Stimulated activated CD4-positive, alpha-beta T cell treated with anti-CD3 and anti-CD28 coated beads, Interleukin-1b, Interleukin-23, amount 100 ng/mL, for 1 hour (primary cell): ENCODE measurements at places on chromosomes 2 and 18.

DNA sequence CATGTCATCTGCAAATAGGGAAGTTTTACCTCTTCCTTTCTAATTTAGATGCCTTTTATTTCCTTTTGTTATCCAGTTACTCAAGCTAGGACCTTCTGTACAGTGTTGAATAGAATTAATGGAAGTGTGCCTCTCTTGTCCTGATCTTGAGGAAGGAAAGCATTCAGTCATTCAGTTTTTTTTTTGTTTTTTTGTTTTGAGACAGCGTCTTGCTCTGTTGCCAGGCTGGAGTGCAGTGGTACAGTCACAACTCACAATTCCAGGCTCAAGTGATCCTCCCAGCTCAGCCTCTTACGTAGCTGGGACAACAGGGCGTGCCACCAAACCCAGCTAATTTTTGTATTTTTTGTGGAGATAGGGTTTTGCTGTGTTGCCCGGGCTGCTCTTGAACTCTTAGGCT lies 203.9 kb upstream of the ALPP start:
- DNase-seq = no peak

DNA sequence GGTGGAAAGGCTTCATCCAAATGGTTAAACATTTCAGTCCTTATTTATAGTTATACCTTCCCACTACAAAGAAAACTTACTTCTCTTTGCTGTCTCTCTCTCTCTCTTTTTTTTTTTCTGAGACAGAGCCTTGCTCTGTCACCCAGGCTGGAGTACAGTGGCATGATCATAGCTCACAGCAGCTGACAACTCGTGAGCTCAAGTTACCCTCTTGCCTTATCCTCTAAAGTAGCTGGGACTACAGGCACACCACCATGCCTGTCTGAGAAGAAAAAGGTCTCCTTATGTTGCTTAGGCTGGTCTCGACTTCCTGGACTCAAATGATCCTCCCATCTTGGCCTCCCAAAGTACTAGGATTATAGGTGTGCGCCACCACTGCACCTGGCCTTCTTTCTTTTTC lies 32.3 kb upstream of the OLA1 start:
- no peak for DNase-seq

- no peak for DNase-seq
These were observed at the start of gene CYS1 for GRCh38 chr2:10079870-10080535. Gene CYS1, minus strand, starts transcription at chr2:10080411. Its CDS starts 188 bp downstream, at chr2:10080223.

DNA sequence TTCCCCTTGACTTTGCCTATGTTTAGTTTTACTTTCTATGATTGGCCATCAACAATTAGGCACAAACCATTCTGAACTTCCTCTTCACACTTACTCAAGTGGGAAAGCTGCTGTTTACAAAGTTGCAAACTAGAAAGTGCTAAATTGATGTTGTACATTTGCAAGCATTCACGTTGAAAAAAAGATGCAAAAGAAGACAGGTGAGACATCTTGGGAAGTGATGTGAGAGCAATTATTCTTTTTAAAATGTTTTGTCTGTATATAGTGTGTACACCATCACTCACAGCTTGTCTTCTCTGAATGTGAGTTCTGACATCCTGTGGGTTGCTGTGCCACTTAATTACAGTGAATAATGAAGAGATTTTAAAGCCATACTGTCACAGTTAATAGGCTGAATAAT lies 874.1 kb upstream of the LRATD1 start:
- DNase-seq = no peak

- DNase-seq = no peak
These were observed 2.7 kb downstream of the YPEL5 start for GRCh38 chr2:30149513-30149912.

- no peak for DNase-seq
These were observed 11.3 kb downstream of the TMEM247 start for GRCh38 chr2:46490521-46491141.

- DNase-seq = no peak
These were observed 1646.8 kb upstream of the TMEFF2 start for GRCh38 chr2:193841384-193842150.

DNA sequence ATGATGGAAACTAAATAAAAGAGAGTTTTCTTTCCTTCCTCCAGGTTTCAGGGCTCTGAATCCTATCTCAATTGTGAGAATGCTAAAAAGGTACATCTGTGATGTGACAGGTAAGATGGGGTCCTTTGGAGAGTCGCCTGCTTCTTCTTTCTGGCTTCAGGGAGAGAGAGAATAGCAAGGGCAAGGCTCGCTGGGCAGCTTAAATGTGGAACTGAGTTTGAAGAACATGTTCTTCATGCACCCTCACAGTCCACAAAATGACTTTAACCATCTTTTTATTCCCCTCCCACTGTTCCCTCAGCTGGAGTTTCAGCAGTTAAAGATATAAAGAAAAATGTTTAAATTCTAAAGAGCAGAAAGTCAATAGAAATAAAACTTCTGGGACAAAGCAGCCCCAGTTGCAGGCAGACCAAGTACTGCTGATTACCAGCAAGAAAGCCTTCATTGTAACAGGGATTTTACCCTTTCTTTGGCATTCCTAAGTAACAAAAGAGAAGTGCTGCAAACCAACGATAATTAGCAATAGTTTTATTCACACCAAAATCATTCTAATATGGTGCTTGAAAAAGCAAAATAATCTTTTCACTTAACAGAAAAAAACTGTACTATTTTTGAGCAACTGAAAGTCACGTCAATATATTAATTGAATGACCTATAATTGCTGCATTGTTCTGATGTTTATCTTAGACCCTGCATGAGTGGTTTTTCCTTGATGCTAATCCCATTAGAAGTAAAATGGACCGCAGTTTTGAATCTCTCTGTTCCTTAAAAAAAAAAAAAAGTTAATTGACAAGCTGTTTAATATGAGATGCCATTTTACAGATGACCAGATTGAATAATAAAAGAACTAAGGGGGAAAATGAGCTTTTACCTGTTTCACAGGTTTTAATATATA lies 61.5 kb downstream of the LRP2 start:
- DNase-seq = no peak

GRCh38 chr18:7479756-7480155 lies 87.4 kb upstream of the PTPRM start:
- DNase-seq = no peak

DNA sequence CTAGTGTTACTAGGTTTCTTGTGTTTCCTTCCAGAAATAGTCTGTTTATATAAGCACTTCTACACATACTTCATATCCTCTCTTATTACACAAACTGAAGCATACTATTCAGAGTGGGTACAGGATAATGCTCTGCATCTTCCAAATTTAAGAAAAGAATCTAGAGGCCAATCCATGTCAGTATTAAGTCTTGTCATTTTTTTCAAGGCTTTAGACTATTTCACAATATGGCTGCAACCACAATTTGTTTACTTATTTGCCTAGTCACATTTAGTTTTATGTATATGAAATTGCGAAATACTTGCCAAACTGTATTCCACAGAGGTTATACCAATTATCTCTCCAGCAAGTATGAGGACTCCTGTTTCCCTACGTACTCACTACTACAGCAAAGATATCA lies 27.9 kb downstream of the IWS1 start:
- no peak for DNase-seq

- no peak for DNase-seq
These were observed 166.2 kb downstream of the FTCDNL1 start for GRCh38 chr2:199684832-199685231.

DNA sequence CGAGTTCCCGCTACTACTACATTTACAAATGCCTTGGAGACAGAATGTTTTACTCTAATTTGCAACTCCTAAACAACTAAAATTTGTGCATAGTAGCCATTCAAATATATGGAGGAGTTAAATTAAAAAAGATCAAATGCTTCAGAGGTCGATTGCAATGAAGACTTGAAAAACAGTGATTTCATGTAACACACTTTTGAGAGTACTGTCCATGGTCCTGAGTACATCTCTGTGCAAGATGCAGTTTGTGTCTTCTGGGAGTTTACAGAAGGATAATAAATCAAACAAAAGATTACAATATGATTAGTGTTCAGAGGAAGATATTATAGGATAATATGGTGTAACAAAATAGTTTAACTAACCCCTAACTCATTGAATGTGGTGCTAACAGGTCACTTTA lies 894.7 kb downstream of the TMEM182 start:
- DNase-seq = no peak

DNA sequence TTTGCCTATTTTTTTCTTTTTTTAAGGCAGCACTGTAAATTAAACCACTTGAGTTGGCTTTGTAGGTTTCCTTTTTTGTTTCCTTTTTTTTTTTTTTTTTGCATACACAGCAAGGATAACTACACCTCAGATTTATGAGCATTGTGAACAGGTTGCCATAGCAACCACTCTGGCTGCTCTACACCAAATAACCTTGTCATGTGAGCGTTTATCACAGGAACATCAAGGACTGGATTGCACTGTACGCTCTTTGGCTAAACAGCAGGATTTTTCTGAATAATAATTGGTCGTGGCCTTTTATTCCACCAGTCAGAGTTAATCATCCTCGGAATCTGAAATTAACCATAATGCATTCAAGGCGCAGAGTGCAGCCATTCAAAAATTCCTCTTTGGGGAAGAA lies 199.1 kb upstream of the SLC14A2 start:
- DNase-seq = no peak

GRCh38 chr2:167954495-167954894 lies 292.9 kb downstream of the STK39 start:
- no peak for DNase-seq

- DNase-seq = no peak
These were observed 395.5 kb upstream of the HNRNPA3 start for GRCh38 chr2:176817061-176817565.

GRCh38 chr2:190882411-190882766 lies 1.8 kb downstream of the GLS start:
- DNase-seq = no peak

DNA sequence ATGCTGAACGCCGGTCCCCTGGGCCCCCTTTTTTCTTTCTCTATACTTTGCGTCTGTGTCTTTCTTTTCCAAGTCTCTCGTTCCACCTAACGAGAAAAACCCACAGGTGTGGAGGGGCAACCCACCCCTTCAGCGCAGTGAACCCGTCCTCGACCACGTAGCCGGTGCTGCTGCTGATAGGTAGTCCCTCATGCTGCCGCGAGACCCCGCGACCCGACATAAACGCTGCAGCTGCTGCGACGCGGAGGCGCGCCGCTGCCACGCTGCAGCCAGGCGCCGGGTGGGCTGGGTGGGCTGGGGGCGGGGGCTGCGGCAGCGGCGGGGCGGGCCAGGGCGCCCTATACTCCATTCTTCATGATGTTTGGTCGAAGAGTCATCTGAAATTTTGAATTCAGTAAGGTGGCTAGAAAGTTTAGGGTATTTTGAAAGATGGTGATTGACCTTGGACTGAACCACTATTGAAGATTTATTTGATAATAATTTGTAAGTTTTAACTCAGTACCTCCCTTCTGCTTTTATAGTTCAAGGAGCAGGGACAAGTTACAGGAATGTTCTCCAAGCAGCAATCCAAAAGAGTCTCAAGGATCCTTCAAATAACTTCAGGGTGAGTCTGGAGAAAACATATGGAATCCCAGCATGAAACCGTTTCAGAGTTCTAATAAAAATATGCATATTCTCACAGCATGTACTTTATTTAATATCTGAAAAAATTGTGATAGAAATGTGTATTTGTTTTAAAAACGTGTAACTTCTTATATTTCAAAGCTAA lies 24.1 kb downstream of the CFLAR start:
- no peak for DNase-seq

GRCh38 chr2:60028849-60029565 lies 524.4 kb downstream of the BCL11A start:
- DNase-seq = no peak

DNA sequence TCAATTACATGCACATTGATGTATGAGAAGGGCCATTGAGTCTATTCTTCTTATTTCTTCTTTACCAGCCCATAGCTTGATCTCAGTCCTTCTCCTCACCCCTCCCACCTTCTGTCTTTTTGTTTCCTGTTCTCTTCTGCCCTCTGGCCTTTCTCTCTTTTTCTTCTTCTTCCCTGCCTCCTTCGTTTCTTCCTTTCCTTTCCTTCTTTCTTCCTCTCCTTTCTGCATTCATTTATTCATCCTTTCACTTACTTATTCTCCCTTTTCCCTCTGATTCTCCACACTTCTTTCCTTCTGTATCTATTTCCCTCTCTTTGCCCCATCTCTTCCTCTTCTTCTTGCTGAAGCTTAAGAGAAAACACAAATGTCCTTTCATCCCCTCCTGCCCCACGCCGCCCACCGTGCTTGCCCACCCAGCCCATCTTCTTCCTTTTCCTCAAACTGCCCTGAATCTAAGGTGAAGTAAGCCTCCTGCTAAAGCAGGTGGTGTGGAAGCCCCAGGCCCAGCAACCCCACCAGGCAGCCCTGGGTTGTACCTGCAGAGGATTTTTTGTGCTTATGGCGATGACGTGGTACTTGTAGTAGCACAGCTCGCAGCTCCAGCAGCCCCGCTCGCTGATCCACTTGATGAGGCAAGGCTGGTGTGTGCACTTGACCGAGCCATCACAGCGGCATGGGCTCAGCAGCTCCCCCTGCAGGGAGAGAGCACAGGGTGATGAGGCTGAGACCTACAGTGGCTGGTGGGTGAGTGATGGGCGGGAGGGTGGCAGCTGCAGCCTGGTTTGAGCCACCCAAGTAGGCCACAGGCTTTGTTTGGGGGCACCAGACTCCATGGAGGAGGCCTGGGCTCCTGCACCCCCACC lies 89.0 kb downstream of the MARCHF4 start:
- no peak for DNase-seq

- DNase-seq = no peak
These were observed 370.8 kb downstream of the DSEL start for GRCh38 chr18:67145586-67146292.

GRCh38 chr2:212158081-212158480 lies 380.5 kb downstream of the ERBB4 start:
- DNase-seq = no peak

GRCh38 chr2:36369716-36370115 lies 14.1 kb downstream of the CRIM1 start:
- DNase-seq = no peak

- DNase-seq = no peak
These were observed 26.6 kb downstream of the MYL1 start for GRCh38 chr2:210288408-210288807.

- no peak for DNase-seq
These were observed 24.3 kb downstream of the WDSUB1 start for GRCh38 chr2:159262226-159262625.

DNA sequence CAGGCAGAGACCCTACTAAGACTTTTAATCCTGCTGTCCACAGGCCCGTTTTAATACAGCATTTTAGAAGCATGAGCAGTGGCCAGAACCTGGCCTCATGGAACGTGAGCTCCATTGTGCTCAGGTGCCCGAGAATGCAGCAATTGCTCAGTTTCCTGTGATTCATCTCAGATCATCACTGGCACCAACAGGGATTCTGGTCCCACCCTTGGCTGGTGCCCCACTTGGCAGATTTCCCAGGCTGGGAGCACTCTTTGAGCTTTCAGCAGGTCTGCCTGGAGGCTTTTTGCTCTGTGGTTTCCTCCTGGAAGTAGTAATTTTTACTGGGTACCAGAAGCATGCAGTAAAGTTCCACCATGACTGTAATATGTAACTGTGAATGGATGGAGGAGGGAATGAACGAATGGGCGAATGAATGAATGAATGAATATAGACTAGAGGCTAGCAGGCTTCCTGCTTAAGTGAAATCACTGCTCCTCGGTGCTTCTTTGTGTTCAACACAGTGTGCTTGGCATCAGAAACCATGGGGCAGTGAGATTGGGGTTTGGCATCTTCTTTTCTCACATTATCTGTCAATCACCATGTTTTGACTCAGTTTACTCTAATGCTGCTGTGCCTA lies 312.9 kb downstream of the PRKCE start:
- DNase-seq = no peak

- no peak for DNase-seq
These were observed 57.3 kb upstream of the PSMD14 start for GRCh38 chr2:161250864-161251436.

- no peak for DNase-seq
These were observed 335.2 kb downstream of the LRATD1 start for GRCh38 chr2:14967729-14968128.
